Suppressor macrophage treated with lipopolysaccharide for 1 hour (primary cell): ENCODE measurements at places on chromosomes 4 and X.

GRCh38 chr4:74953647-74954046 is 20.7 kb downstream of the PARM1 start:
- DNase-seq = no peak

DNA sequence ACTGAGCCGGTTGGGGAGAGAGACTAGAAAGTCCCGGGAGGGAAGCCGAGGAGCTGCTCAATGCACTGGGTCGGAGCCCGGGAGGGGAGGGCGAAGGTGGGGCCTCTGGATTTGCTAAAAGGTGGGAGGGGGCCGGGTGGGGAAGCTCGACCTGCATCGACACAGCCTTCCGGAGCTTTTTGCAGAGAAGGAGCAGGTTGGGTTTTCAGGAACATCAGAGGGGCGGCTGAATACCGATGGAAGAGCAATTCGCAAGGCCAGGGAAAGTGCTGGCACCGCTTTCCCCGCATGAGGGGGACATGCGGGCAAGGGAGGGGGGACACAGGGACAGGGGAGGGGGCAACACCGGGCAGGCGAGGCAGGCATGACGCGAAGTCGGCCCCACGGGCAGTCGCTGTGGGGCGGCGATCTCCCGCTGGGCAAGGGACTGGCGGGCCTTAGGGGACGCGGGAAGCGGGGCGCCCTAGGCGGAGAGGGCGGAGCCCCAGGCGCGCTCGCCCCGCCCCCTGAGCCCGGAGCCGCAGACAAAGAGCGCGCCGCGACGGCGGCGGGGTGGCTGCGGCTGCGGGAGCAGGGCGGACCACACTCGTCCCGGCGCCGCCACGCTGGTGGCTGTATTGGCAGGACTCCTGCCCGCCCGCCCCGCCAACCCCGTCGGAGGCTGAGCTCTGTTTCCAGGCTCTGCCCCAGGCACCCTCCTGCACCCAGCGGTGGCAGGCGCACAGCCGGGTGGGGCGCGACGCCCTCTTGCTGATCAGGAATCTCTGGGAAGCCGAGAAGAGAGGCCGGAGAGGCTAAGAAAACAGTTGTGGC is 11.6 kb downstream of the PDZD4 start:
- peak; percentile 32 for DNase-seq

DNA sequence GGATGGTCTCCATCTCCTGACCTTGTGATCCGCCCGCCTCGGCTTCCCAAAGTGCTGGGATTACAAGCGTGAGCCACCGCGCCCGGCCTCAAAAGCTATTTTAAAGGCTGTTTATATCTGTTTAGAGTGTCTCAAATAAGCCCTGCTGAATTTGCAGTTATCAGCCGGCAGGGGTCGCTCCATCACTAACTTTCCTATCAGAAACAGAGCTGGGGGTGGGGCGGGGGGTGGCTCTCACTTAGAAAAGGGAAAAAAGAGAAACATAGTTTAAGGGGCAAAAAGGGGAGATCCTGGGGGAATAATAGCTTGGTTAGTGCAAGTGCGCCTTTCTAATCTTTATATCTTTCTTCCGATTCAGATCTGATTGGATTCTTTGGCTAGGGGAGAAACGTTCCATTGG is 450.7 kb downstream of the UBE2NL start:
- DNase-seq = no peak

- no peak for DNase-seq
Observed at GRCh38 chr4:48543796-48544195, 53.7 kb downstream of the ZAR1 start.

GRCh38 chrX:127459790-127460189 is 592.4 kb downstream of the ACTRT1 start:
- DNase-seq = no peak

DNA sequence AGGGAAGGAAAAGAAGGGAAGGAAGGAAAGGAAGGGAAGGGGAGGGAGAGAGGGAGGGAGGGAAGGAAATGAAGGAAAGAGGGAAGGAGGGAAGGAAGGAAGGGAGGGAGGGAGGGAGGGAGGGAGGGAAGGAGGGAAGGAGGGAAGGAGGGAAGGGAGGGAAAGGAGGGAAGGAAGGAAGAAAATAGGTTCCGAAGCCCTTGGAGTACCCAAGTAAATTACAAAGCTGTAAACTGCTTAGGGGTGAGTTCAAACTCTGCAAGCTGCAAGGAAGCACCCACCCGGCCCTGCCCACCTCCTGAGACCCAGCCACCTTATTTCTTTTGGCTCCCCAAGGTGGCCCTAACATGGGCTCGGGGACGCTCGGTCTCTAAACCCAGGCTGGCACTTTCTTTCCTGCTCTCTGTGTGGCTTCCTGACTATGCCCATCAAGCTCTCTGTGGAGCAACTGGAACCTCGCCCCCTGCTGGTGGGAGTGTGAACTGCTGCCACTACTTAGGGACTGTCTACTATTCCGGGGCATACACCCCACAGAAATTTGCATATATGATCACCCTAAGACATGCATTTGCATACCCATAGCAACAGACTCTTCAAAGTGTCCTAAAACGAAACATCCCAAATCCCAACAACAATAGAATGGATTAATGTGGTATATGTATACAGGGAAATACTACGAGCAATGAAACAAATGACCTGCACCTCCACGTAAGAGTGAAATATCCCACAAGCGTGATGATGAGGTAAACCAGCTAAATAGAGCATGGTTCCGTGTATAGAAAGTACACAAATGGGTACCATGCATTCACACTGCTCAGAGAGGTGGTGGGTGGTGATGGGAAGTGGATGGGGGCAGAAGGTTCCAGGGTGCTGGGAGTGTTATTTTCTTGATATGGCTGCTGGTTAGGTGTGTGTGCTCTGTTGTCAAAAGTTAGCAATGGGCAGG is 151.7 kb upstream of the TBL1X start:
- peak; percentile 54 for DNase-seq

- DNase-seq = no peak
Observed at GRCh38 chr4:151431728-151432127, 22.8 kb downstream of the FHIP1A start.

- DNase-seq = no peak
Observed at GRCh38 chr4:109729117-109729717, 653 bp downstream of the PLA2G12A start.

DNA sequence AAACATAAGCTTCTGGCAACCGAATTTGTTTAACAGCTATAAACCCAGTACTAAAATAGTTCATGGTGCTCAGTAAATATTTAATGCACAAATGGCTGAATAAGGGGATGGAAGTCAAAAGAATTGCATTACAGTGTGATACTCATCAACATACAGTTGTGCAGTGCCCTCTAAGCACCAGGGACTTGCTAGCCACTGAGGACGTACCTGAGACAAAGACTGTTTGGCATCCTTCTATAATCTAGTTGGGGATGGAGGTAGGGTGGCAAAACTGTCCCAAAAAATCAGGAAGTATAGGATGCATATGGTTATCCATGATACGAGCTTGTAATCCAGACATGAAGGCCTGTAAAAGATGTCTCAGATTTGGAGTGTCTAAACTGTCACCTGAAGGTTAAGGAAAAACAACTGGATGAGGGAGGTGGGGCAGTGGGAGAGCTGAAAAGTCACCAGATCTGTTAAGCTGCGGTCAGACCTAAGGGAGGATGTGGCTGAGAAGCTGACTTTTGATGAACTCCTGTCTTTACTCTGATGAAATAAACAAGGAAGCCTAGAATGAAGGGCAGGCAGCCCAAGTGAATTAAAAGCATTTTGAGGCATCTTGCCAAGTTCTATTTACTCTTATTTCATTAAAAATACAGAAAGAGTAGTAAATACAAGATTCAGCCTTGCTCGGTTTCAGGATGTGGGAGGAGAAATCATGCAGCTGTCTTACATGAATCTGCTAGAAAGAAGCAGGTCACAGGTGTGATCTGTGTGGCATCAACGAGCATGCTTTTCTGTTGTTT is 12.0 kb upstream of the CD38 start:
- no peak for DNase-seq

GRCh38 chr4:24809815-24810405 is 14.5 kb downstream of the SOD3 start:
- peak; percentile 26 for DNase-seq
